ENCODE measurements at places on chromosomes 16 and 17.

GRCh38 chr17:79019632-79020584 lies 4.1 kb upstream of the C1QTNF1 start:
- DNase-seq, result peak; percentile 60

DNA sequence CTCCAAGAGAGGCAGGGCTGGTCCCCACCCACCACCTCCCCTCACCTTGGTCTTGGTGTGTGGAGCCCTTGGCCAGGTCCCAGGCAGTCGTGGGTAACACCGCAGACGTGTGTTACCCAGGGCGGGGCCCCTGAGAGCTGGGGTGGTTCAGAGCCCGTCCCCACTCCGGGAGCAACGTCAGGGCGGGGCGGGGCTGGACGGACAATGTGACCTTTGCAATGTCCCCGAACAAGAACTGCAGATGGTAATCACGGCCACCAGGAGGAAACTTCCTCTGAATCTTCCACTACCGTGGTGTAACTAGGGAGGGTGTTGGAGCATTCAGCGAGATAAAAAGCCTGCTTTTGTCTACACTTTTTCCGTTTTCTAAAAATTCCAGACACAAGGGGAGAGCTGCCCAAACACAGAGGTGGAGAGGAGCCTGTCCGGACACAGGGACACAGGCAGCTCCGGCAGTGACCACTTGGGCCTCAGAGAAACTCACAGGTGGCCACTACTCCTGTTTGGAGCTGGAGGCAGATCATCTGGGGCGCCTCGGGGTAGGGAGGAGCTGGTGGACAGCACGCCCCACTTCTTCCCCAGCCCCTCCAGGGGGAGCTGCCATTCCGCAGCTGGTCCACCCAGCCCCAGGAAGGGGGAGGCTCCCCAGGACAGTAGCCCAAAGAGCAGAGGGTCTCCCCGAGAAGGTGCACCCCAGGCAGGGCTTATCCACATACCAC lies 14.2 kb upstream of the SLC38A10 start:
- peak; percentile 91 for DNase-seq

- DNase-seq, result no peak
These were observed 50.5 kb downstream of the SYT17 start for GRCh38 chr16:19218581-19218980.

- no peak for DNase-seq
These were observed 80.8 kb upstream of the CIBAR2 start for GRCh38 chr16:85193115-85193493.

- DNase-seq, result peak; percentile 95
These were observed 32.7 kb upstream of the CDH1 start for GRCh38 chr16:68704232-68704867.

DNA sequence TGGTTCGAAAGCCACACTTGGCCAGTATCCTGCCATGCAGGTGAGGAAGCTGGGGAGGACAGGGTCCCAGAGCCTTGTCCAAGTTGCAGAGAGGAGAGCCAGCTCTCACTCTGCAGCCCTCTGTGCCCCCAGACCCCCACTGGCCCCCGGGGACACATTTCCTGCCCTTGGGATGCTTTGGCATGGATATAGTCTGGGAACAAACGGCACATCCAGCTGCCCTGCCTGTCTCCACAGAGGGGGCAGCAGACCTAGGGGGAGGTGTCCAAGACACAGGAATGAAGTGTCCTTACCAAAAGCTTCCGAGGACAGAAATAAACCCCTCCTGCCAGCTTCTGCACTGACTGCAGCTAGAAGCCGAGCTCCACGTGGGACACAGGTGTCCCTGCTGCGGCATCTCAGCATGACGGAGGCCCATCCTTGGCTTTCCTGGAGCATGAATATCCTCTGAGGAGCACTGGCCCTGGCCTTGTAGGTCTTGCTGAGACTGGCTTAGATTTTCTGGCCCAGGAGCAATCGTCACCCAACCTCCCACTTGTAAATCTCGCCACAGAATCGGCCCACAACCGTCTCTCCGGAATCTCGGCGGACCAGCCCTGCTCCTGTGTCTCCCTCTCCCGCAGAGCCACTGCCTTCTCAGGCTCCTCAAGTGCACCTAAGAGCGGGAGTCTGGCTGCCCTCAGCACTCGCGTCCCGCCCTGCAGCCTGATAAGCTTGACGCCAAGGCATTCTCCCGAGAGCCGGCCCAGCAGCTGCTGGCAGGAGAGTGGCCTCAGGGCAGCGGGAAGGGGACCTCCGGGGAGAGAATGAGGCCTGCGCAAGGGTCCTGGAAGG lies 1.1 kb upstream of the CAPN15 start:
- DNase-seq, result peak; percentile 75

DNA sequence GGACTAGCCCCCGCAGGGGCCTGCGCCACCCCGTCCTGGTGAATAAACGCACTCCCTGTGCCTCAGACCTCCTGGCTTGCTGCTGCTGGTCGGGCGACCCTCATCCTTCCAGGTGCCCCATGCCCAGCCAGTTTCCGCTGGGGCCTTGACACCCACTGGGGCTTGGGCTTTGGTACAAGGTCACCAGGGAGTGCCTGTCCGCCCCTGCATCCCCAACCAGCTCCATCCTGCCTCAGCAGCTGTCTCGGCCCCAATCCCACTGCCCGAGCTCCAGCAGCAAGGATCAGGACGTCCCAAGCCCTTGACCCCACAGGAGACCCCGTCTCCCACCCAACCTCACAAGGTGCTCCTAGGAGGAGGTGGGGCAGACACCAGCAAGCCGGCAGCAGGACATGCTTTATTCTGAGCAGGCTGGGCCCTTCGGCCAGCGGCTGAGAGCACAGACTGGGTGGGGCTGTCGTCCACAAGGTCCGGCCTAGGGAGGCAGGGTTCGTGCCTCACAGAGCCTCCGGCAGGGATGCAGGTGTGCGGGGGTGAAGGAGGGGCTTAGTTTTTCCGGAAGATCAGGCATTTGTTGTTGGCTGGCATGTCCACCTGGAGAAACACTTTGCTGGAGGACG lies 1.9 kb downstream of the METTL26 start:
- no peak for DNase-seq

DNA sequence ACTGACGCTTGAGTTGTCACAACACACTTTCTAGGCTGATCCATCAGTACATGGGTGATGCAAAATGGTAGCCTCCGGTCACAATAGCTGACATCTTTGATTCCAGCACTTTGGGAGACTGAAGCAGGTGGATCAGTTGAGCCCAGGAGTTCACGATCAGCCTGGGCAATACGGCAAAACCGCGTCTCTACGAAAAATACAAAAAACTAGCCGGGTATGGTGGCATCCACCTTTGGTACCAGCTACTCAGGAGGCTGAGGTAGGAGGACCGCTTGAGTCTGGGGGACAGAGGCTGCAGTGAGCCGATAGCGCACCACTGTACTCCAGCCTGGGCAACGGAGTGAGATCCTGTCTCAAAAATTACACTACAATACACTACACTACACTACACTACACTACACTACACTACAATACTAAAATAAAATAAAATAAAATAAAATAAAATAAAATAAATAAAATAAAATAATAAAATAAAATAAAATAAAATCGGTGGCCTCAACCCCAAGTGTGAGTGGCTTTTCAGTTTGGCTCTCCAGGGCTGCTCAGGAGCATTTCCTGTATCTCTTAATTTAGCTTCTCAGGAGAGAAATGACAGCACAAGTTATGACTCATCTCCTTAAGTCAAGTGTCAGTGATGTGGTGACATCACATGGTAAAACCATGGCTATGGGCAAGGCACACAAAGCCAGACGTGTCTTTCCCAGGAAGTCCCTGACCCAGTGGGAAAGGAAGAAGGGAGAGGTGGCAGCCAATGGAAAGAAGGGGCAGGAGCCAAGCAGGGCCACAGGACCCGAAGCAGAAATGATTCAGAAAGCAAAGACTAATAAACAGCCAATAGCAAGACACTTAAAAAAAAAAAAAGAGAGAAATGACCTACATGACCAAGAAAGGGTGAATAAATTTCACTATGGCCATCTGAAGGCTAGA lies 75.3 kb upstream of the TBC1D3K start:
- DNase-seq, result no peak

- no peak for DNase-seq
These were observed 73.0 kb upstream of the DNAH17 start for GRCh38 chr17:78650093-78650715.

Measured in body of pancreas (tissue), 4 donors.